A549 treated with Hydrocortisone at 1 μM for 4 hours (cell line): ENCODE measurements at places on chromosomes 5 and 9. TPM values are rescaled to one million over a fixed set of nuclear protein-coding genes. Genes with fewer than 3 reads are reported as not detected.

Gene SLCO6A1
- total RNA-seq = not detected in 5 replicates

Gene PCDHB12
- 0.06 TPM in 1 of 5 replicates, not detected in the others for total RNA-seq

Gene DBH
- not detected in 5 replicates for total RNA-seq

Gene PRDM9
- total RNA-seq = 0.03 TPM in 1 of 5 replicates, not detected in the others

Gene FOXD4L5
- total RNA-seq = 0.03 TPM in 3 of 5 replicates, not detected in the others

Gene CTXN3
- total RNA-seq = not detected in 5 replicates

Gene ANKRD31
- 0.03 to 0.07 TPM (median 0.05 TPM) in 5 replicates for total RNA-seq

Gene GBA2
- 31.2 to 37.5 TPM (median 35.7 TPM) in 5 replicates for total RNA-seq

Gene GGTA1
- not detected in 5 replicates for total RNA-seq

Gene FST
- 1.3 to 2.3 TPM (median 1.9 TPM) in 5 replicates for total RNA-seq

Gene CORO2A
- 0.99 to 2.1 TPM (median 1.6 TPM) in 5 replicates for total RNA-seq

Gene PTPN3
- total RNA-seq = 16.4 to 19.0 TPM (median 18.6 TPM) in 5 replicates

Gene HABP4
- total RNA-seq = 14.8 to 16.5 TPM (median 15.3 TPM) in 5 replicates

Gene MYORG
- 4.3 to 7.3 TPM (median 6.4 TPM) in 5 replicates for total RNA-seq

Gene RNF208
- total RNA-seq = 1.2 to 1.9 TPM (median 1.7 TPM) in 5 replicates

Gene ARSK
- 5.4 to 8.5 TPM (median 8.3 TPM) in 5 replicates for total RNA-seq

Gene IFNK
- 0.09 TPM in 1 of 5 replicates, not detected in the others for total RNA-seq

Gene ENHO
- 0.88 to 2.5 TPM (median 1.9 TPM) in 5 replicates for total RNA-seq

Gene JMY
- 2.3 to 3.6 TPM (median 3.0 TPM) in 5 replicates for total RNA-seq

Gene ZNF300
- total RNA-seq = 2.0 to 3.0 TPM (median 2.3 TPM) in 5 replicates

Gene KCNIP1
- total RNA-seq = not detected in 5 replicates

Gene FER
- 2.9 to 6.0 TPM (median 5.2 TPM) in 5 replicates for total RNA-seq

Gene SLC36A3
- not detected in 5 replicates for total RNA-seq

Gene DNM1
- 79.3 to 92.9 TPM (median 87.9 TPM) in 5 replicates for total RNA-seq

Gene SARDH
- 0.07 to 0.16 TPM (median 0.15 TPM) in 4 of 5 replicates, not detected in the other for total RNA-seq

Gene YTHDC2
- total RNA-seq = 5.2 to 9.4 TPM (median 7.5 TPM) in 5 replicates

Gene TJP2
- total RNA-seq = 3.4 to 5.5 TPM (median 4.9 TPM) in 5 replicates

Gene GRM6
- total RNA-seq = not detected in 5 replicates

Gene PCDHGA4
- total RNA-seq = 0.06 to 0.16 TPM (median 0.12 TPM) in 4 of 5 replicates, not detected in the other

Gene GAPT
- not detected in 5 replicates for total RNA-seq

Gene NR2F1
- total RNA-seq = 4.1 to 4.9 TPM (median 4.4 TPM) in 5 replicates

Gene NTRK2
- total RNA-seq = 0.01 to 0.03 TPM (median 0.02 TPM) in 3 of 5 replicates, not detected in the others

Gene PHAX
- total RNA-seq = 45.8 to 70.0 TPM (median 46.9 TPM) in 5 replicates

Gene MINAR2
- total RNA-seq = not detected in 5 replicates

Gene TSLP
- not detected in 5 replicates for total RNA-seq

Gene IL5
- total RNA-seq = not detected in 5 replicates

Gene FAM221B
- not detected in 5 replicates for total RNA-seq

Gene QSOX2
- total RNA-seq = 25.4 to 28.6 TPM (median 27.0 TPM) in 5 replicates

Gene ARID3C
- total RNA-seq = 0.21 to 0.25 TPM (median 0.22 TPM) in 5 replicates

Gene CCL27
- 0.28 to 0.30 TPM in 2 of 5 replicates, not detected in the others for total RNA-seq

Gene ITGA1
- 0.92 to 1.6 TPM (median 1.1 TPM) in 5 replicates for total RNA-seq

Gene ARHGEF39
- total RNA-seq = 13.6 to 18.2 TPM (median 17.4 TPM) in 5 replicates
